ENCODE measurements at places on chromosomes 5 and 9.
A peak's percentile ranks its signal among the peaks of the same experiment; 100 is the strongest.

- DNase-seq, result no peak
These were observed 40.7 kb upstream of the ADAMTS2 start for GRCh38 chr5:179385914-179386313.

DNA sequence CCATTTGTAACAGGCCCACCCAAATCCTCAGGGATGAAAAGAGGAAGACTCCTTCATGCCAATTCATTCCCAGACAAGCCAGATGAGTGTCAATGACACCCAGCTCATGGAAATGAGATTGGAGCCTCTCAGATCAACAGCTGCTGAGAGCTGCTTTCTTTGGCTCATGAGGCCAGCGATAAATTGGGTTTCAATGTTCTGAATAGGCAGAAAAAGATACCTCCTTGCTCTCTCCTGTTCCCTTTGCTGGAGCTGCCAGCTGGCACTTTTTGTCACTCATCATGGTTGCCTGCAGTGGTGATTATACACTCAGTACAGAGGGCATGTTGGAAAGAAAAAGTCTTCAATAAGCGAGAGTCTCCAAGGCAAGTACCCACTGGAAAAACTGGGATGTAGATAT lies 47.1 kb downstream of the SH3RF2 start:
- no peak for DNase-seq

- peak; percentile 86 for DNase-seq
These were observed 92.3 kb downstream of the LMX1B start for GRCh38 chr9:126705767-126706697.

DNA sequence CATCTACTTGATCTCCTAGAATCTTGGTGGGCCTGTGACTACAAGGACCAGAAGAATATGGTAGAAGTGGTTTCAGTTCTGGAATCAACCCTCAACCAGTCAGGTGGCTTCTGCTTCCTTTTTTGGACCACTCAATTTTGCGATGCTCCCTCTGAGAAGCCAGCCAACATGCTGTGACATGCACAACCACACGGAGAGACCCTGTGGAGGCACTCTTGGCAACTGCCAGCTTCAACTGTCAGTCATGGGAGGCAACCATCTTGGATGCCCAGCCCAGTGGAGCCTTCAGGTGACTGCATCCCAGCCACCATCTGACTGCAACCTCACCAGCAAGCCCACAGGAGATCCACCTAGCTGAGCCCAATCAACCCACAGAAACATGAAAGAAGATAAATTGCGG lies 137.3 kb downstream of the FAM114A2 start:
- no peak for DNase-seq

- DNase-seq, result no peak
These were observed 215.4 kb upstream of the CTNND2 start for GRCh38 chr5:12119657-12120056.

DNA sequence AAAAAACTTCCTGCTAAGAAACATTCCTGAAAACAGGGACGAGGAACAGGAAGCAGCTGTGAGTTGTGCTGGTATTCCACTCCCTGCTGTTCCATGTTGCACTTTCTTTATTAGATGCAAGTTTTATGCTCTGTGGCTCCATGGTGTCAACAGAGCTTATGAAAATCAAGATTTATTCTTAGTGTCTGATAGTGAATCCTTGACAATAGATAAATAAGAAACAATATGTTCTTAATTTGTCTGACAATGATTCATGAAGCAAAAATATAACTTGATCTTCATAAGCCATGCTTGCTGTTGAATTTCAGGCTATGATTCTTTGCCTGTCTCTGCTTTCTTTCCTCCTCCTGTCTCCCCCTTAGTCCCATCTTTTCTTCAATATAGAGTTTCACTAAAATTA lies 119.6 kb downstream of the DROSHA start:
- DNase-seq, result no peak

DNA sequence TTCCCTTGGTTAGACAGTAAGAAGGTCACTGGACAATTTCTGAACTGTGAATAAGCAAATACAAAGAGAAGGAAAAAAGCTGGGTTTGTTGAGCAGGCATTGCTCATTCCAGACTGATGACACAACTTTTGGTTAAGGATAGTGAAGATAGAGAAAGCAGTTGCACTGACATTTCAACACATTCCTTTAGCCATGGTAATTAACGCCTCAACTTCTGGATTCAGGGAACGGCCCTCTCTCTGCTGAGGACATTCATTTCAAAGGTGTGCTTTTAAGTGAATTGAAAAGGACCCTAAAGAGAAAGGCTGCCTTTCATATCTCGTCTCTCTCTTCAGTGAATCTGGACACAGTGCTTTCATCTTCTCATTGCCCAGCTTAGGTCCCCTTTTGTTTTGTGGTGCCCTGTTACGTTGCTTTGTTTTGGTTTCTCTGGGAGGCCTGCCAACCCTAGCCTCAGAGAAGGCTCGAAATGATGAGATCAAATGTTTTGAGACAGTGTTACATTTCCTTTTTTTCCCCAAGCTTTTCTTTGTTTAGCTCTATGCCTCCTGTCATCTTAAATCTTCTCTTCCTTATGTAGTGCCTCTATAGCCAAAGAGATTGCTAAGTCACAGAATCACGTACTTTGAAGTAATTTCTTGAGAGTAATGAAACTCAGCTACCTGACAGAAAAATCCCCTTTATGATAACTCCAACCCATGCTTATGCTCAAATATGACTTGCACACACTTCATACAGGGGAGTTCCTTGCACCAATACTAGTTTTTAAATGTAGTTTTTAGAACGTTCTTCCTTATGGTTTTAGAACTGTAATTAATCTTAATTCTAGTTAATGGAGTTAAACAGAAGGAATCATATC lies 94.4 kb upstream of the IFNE start:
- peak; percentile 92 for DNase-seq

- DNase-seq, result no peak
These were observed 46.4 kb upstream of the KDM4C start for GRCh38 chr9:6711403-6711802.

DNA sequence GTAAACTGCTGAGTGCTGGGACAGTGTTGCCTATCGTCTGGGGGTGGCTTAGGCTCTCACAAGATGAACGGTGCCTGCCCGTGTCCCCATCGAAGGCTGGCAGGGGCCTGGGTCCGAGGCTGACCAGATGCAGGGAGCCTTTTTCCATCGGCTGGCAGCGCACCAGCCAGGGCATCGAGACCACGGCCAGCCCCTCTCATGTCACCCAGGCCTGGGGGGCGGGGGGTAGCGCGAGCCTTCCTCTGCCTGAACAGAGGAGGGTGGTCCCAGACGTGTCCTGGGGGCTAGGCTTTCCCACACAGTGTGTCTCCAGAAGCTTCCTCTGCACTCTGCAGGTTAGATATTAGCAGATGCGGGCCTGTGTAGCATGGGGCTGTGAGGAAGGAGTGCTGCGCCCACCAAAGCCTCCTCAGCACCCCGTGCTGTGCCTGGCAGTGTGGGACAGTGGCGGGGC lies 17.3 kb downstream of the FGD3 start:
- DNase-seq, result no peak

All from RKO (cell line).